ENCODE measurements at places on chromosomes 1 and 21.

GRCh38 chr1:114263343-114263742 is 109.7 kb upstream of the SYT6 start:
- DNase-seq: no peak

DNA sequence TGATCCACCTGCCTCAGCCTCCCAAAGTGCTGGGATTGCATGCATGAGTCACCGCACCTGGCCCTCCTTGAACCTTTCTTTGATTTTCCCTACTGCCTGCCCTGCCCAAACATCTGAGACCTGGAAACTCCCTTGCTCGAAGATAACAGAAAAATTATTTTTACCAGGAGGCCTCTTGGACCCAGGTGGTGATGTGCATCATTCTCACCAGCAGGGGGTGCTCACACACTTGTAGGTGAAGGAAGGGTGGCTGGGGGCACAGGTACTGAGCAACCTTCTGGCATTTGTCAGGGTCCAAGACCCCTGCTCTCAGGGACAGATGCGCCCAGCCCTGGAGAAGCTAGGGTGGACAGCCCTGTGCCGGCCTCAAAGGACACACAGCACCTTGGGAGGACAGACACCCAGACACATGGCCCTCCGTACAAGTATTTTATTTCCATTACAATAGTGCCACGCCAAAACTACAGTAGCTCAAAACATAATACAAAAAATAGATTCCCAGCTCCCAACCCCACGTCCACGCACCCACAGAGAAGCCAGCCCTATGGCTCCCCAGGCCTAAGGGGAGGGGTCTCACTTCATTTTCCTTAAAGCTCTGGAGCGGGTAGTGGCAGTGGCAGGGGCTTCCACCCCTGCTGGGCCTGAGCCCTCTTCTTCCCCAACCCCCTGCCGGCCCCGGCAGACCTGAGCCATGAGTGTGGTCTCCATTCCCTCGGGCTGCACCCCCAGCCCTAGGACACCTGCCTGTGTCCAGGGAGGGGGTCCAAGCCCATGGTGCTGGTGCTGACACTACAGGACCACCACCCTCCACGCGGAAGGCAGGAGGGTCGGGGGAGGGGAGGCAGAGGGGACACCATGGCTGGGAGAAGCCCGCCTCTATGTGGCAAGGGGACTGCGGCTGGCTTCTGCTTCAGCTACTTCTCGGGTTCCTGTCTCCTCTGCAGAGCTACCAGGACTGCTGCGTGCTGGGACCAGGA is 40.4 kb upstream of the EIF4G3 start:
- peak; percentile 69 for DNase-seq

GRCh38 chr1:19287436-19288185 is 959 bp downstream of the AKR7A3 start:
- no peak for DNase-seq

DNA sequence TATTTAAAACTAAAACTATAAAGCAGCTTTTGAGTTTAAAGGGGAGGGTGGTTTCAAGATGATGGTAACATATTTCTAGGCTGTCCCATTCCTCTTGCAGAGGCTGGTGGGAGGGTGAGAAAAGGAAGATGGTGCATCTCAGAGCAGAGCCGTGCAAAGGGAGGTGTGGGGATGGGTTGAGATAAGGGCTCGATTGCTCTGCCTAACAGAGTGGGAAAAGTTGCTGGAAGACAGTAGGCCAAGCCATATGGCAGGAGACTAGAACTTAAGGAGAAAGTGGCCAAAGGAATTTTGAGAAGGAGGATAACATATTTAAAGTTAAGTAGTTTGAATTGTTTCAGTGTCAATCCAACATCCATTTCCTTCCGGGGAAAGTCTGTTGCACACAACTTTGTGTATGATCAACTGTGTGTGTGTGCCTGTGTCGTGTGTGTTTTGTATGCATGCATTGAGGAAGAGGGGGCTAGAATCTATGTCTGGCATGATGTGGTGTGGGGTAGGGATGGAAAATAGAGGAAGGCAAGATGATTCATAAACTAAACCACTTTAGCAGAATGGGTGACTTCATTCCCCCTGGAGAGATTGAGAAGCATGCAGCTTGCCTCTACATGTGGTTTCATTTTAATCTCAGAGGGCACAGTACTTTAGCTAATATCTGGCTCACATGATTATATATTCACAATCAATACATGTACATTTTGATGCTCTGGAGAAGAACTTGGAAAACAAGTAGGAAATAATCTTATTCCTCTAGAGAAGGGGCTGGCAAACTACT is 145.0 kb upstream of the DNAH14 start:
- DNase-seq: no peak

DNA sequence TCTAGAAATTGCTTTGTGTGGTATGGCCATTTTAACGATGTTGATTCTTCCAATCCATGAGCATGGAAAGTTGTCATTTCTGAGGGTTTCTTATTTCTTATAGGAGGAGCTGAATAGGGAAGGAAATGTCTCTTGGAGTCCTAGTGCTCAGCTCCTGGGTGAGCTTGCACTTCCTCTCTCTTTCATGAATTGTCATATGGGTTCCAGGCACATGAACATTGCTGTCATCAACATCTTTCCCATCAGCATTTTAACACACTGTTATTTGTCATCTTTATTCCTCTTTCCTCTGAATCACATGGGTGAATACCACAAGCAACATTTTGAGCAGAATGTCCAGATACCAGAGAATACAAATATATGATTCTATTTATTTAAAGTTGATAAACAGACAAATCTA is 23.4 kb downstream of the SLAMF6 start:
- no peak for DNase-seq

DNA sequence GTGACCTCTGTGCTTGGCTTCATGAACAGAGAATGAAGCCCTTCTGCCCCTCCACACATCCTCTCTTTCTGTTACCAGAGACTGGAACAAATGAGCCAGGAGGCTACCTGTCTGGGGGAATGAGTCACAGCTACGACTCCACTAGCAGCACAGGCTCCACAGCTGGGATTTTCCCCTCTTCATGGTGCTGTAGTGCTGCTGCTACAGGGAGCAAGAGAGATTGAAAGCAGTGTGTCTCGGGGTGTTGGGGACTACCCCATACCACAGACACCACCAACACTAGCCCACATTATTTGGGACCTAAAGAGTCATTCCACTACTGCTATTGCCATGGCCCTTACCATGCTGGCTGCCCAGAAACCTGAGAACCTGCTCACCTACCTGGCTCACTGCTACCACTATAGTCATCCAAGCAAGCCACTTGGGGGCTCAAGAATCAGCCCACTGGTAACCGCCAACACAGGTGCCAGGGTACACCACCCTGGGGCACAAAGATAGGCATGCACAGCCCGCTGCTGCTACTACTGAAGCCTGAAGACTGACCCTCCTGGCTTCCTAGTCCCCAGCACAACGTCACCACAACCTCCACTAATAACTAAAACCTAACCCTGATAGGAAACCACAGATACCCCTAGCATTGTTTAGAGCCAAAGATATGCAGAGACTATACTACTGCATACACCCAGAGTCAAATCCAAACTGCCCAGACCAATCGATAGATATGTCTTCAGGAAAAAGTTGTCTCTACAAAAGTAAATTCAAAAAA is 17.7 kb downstream of the CD1E start:
- DNase-seq: no peak

DNA sequence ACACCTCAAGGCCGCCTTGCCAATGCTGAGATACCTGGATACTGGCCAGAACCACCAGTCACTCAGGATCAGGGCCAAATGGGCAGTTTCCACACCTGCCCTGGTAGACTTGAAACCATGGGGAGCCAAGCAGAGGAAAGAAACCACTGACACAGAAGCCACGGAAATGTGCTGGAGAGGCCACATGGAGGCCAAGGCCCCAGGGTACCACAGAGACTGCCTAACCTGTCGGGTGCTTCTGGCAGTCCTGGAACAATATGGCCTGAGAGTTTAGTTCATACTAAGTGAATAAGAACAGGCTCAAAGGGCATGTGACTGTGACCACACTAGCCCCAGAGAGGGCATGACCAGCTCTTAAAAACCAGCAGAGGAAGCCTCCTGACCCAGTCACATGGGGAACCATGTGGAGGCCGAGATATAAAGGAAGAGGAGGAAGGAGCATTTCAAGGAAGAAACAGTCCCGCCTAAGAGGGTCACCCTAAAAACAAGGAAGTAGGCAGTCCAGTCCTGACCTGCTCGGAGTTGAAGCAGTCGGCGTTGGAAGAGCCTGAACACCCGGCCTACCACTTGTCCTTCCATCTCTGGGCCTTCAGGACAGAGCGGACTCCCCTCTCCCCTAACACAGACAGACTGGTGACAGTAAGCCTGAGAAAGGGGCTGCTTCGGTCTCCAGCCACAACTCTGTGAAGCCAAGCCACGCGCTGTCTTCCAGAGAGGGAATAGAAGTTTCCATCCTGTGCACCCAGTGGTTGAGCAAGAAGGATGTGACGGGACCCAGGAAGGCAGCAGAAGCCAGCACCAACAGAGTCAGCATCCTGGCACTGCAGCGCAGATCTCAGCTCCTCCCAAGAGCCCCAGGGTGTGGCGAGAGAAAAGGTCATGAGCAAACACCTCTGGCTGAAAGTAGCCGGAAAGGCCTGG is at the start of gene DENND2D:
Gene DENND2D, minus strand, starts transcription at position 766 of the 921 bp plus-strand sequence. Its CDS starts 187 bp downstream, at position 579.
- peak; percentile 54 for DNase-seq

Measured in CD4-positive, alpha-beta T cell treated with Interleukin-12 subunit alpha and Interleukin-12 subunit beta, for 1 hour (primary cell).